ENCODE measurements at places on chromosomes 4 and X.

GRCh38 chrX:40108162-40108958, 10.6 kb upstream of the BCOR start:
- DNase-seq, result no peak

DNA sequence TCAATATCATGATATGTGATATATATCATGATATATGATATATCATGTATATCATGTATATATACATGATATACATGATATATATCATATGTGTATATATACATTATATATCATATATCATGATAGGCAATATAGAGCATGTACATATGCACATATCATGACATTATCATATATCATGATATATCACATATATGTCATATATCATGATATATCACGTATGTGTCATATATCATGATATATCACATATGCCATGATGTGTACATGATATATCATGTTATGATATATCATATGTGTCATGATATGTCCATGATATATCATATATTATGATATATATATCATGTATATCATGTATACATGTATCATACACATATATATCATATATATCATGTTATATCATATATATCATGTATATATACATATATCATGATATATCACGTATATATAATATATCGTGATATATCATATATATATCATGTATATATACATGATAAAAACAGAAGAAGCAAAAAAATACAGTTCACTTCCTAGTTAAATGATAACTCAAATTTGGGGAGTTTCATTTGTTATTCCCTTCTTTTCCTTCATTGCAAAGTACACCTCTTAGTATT, 670.1 kb upstream of the EPHA5 start:
- DNase-seq, result no peak

DNA sequence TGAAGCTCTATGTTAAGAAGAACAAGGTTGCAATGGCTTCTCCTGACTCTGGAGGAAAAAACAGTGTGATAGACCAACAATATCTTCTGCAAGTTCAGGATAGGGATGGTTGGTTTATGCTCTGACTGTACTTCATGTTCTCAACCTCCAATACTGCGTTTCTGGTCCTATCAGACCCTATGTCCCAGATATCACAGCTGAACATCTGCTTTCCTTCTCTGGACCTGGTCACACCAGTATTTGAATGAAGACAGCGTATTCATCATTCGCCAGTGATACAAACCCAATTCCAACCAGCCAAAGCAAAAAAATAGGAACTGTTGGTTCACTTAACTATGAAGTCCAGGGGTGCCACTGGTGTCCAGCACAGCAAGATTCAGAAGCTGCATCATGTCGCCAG, 124.5 kb upstream of the KLF3 start:
- no peak for DNase-seq

- DNase-seq, result no peak
Measured at GRCh38 chr4:47359891-47360290, 103.6 kb downstream of the COMMD8 start.

DNA sequence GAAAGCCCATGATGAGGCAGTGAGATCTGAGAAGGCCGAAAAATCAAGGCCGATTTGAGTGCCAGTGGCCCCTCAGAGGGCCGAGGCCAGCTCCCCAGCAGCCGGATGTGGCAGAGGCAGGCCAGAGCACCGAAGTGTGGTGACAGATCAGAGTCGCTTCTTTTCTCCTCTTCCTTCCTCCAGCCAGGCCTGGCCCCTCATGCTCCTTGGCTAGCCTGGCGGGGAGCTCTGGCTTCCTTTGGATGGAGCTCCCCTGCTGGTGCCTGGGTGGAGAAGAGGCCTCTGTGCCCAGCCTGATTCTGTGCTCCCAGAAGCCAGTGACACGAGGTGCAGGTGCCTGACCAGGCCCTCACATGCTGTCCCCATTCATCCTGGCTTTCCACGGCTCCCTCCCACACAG, 127.2 kb upstream of the PABPC4L start:
- no peak for DNase-seq

- DNase-seq, result no peak
Measured at GRCh38 chr4:183718876-183719275, 59.8 kb downstream of the TRAPPC11 start.

- no peak for DNase-seq
Measured at GRCh38 chrX:155962906-155963305, 34.6 kb upstream of the IL9R start.

GRCh38 chr4:1199556-1200331, 27.4 kb upstream of the SPON2 start:
- no peak for DNase-seq

Measured in activated CD4-positive, alpha-beta memory T cell treated with anti-CD3 and anti-CD28 coated beads for 36 hours (primary cell).